ENCODE measurements at places on chromosomes 12 and 14. TPM values are rescaled to one million over a fixed set of nuclear protein-coding genes. Genes with fewer than 3 reads are reported as not detected.

The EP400 gene
- total RNA-seq, result 24.7 TPM

The NKX2-1 gene
- not detected for total RNA-seq

The KCNJ8 gene
- 0.31 TPM for total RNA-seq

The DICER1 gene
- 20.3 TPM for total RNA-seq

The MGAT4C gene
- 0.06 TPM for total RNA-seq

The UNC79 gene
- total RNA-seq, result 0.02 TPM

The TMEM253 gene
- total RNA-seq, result 0.65 TPM

The TOMM20L gene
- not detected for total RNA-seq

The TSPAN8 gene
- 0.65 TPM for total RNA-seq

The SLC38A4 gene
- 0.06 TPM for total RNA-seq

The TROAP gene
- total RNA-seq, result 84.4 TPM

The RTL1 gene
- total RNA-seq, result 0.19 TPM

The FOXN4 gene
- total RNA-seq, result 0.03 TPM

The CNTN1 gene
- 55.1 TPM for total RNA-seq

The INHBE gene
- 0.11 TPM for total RNA-seq

The NGB gene
- not detected for total RNA-seq

The AMIGO2 gene
- total RNA-seq, result 95.5 TPM

The DHRS2 gene
- 6.1 TPM for total RNA-seq

The DPPA3 gene
- total RNA-seq, result not detected

The KLHL33 gene
- total RNA-seq, result not detected

The HVCN1 gene
- 0.59 TPM for total RNA-seq

The OR4N2 gene
- not detected for total RNA-seq

The SLC7A8 gene
- total RNA-seq, result 0.82 TPM

The APOLD1 gene
- 0.17 TPM for total RNA-seq

The RHEBL1 gene
- 3.4 TPM for total RNA-seq

The RTN1 gene
- not detected for total RNA-seq

The RNFT2 gene
- 2.1 TPM for total RNA-seq

The ANKS1B gene
- total RNA-seq, result 0.63 TPM

The GLS2 gene
- 0.27 TPM for total RNA-seq

The OS9 gene
- total RNA-seq, result 110 TPM

The GNB3 gene
- total RNA-seq, result 1.9 TPM

The TMEM119 gene
- total RNA-seq, result 0.16 TPM

The DDX24 gene
- 155 TPM for total RNA-seq

The ERP27 gene
- total RNA-seq, result not detected

The LTBP2 gene
- total RNA-seq, result 11.0 TPM

The GPR68 gene
- total RNA-seq, result not detected

The OR4E2 gene
- not detected for total RNA-seq

The GPATCH2L gene
- 20.4 TPM for total RNA-seq

The CRADD gene
- 9.0 TPM for total RNA-seq

The BDKRB2 gene
- 1.7 TPM for total RNA-seq

Data from A549 treated with GW870086 at 1 μM for 4 hours (cell line).